AG08395 (cell line): ENCODE measurements at places on chromosomes 16 and 17.

DNA sequence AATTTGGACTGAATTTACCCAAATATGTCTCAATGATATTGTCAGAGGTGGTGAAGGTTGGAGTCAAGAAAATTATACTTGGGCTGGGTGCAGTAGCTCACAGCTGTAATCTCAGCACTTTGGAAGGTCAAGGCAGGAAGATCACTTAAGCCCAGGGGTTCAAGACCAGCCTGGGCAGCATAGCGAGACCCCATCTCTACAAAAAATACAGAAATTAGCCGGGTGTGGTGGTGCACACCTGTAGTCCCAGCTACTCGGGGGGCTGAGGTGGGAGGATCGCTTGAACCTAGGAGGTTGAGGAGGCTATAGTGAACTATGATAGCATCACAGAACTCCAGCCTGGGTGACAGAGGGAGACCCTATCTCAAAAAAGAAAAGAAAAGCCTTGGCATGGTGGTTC, 40.9 kb downstream of the LAT start:
- no peak for DNase-seq

DNA sequence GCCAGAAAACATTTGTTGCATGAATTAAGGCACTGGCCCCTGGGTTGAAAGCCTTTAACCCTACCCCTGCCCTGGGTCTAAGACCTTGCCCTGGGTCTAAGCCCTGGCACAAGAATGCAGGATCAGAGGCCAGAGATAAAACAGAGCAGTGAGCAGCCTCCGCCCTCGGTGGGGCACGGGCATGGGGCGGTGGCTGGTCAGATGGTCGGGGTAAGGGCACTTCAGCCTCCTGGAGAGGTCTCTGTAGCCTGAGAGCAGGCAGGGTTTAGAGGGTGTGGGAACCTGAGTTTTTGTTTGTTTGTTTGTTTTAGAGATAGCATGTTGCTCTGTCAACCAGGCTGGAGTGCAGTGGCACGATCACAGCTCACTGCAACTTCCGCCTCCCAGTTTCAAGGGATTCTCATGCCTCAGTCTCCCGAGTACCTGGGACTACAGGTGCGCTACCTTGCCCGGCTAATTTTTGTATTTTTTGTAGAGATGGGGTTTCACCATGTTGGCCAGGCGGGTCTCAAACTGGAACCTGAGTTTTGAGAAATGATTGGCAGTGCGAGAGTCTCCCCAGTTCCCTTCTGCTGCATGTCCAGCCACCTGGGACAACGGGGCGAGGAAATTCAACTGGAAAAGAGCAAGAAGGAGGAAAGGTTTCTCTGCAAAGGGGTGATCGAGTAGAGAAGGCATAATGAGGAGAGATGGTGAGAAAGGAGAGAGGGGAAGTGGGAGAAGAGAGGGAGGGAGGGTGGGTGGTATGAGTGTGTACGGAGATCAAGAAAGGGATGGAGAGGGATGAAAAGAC, 27.7 kb downstream of the TNS4 start:
- no peak for DNase-seq

GRCh38 chr16:89122322-89122851, 28.7 kb downstream of the ACSF3 start:
- DNase-seq: no peak

DNA sequence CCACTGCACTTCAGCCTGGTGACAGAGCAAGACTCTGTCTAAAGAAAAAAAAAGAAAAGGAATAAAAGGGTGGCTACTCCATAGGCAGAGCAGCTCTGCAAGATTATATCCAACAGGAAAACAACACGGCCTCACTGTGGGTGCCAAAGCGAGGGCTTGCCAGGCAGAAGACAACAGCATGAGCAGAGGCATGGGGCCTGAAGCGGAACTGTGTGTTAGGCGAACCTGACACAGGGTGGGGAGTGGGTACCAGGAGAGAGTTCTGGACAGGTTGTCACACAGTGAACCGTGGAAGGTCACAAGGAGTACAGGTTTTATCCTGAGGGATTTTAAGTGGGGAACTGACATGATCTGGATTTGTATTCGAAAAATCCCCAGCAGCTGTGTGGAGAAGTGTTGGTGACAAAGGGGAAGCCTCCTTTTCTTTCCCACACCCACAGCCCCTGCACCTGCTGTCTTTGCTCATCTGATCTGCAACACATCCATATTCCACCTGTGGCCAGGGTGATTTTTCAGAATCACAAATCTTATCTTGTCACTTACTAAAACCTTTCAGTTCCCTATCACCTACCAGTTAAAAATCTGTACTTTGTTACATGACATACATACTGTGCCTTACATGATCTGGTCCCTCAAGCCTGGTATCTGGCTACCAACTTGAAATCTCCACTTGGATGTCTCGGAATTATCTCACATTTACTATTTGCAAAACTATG, 23.2 kb upstream of the ARHGAP17 start:
- DNase-seq: no peak

DNA sequence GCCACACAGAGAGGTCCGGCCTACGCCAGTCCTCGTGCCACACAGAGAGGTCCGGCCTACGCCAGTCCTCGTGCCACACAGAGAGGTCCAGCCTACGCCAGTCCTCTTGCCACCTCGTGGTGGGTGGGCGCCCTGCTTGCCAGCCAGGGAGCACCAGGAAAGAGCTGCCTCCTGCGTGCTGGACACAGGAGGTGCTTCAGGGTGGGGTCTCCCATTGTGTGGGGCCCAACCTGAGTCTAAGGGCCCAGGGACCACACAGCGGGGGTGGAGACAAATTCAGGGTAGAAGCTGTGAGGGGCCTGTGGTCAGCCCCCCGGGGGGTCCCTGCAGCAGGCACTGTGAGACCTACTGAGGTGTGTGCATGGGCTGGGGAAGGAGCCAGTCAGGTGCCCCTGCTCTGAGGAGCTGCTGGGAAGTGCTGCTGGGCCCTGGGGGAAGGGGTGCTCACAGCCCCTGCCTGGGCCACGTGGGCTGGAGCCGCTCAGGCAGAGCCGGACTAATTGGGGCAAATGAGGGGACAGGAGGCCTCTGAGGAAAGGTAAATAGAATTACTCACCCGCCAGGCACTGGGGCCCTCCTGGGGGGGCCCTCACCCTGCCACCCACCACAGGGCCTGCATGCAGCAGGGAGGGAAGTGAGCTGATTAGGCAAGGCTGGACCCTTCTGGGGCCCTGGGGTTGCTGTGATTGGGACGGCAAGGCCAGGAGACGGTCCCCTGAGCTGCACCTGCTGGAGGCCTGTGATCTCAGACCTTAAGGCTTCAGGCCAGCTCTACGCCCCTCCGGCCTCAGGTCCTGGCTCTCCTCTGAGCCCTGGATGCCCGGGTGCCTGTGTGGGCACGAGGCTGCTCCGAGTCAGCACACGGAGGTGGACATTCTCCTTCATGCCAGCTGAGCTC, 11.0 kb downstream of the GCGR start:
- DNase-seq: no peak

- peak; percentile 88 for DNase-seq
These were observed at the start of gene SLC16A3 for GRCh38 chr17:82228842-82229697. Gene SLC16A3 (plus strand): TSS chr17:82229042. CDS start chr17:82236009, 6,967 bp downstream.

DNA sequence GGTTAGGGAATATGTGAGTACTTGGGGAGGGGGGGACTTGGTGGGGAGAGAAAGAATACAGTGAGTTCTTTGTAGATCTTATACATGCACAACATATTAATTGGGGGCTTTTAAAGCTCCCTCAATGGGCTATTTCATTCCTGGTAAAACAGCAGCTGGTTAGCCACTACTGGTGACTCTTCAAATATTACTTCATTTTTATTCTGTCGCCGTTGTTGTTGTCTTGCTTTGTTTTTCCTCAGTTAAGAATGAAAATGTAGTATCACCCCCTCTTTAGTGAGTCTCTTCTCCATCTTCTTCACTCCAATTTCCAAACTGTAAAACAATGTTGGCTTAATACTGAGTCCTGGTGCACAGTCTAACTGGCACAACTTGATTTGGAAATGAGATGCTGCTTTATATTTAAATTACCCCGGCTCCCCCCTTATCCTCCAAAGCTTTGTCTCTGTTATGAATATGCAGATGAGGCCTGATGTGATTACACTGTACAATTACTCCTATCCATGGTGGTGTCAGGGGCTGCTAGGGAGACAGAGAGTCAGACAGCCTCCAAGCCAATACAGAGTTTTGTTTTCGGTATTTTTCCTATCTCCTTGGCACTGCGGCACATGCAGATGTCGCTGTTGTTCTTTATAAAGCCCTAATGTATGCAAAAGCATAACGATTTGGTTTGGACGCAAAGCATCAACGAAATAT, 256.9 kb upstream of the PMFBP1 start:
- no peak for DNase-seq

GRCh38 chr16:57382535-57383275, 10.4 kb downstream of the CX3CL1 start:
- no peak for DNase-seq

DNA sequence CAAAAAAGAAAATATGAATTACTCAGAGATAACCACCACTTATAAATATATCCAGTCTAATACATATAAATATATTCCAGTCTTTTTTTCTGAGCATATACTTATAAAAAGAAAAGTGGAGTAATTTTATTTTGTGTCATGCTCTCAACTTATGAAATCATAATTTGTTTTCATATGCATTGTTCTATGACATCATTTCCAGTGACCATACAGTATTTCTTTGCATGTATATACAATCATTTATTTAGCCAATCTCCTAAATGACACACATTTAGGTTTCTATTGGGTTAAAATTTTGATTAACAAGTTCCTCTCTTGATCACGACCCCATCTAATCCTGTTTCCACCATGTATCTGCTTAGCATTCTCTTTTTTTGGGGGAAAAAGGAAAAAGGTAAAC, 16.4 kb upstream of the NDEL1 start:
- DNase-seq: no peak

DNA sequence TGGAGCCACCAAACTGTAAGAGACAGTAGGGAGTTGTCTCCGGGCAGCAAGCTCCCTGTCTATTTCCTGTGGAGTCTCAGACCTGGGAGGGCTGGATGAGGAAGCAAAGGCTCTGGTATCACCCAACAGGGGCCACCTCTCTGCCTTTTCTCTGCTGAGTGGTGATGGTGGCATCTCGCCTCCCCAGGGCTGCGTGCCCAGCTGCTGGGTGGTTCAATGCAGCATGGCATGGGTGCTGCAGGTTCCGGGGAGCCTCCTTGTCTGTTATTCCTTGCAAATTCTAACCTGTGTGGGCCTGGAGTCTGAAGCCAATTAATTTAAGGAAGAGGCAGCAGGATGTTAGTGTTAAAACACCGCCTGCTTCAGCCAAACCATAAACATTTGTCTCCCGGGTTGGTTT, 78.2 kb downstream of the CCDC182 start:
- no peak for DNase-seq

DNA sequence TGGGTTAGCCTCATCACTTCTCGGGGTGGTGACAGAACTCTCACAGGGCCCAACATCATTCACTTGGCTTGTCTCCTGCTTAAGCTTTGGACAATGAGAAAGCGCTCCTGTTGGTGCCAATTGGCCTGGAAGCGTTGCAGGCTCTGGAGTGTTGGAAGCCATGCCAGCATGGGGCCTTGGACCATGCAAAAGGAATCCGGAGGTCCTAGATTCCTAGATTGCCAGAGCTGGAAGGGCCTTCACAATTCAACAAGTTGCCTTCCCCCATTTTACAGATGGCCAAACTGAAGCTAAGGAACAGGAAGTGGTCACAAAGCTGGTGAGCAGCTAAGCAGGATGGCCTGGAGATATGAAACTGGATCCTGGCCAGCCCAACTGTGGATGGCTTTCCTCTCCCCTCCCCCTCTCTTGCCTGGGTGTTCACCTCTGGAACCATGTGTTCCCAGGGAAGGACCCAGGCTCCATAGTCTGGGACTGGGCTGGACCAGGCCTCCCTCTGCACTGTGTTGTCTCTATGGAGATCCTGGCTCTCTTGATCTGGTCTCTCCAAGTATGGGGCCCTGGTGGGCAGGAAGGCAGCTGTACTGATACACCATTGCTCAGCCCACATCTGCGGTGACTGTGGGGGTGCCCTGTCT, 6.0 kb upstream of the IGFBP4 start:
- DNase-seq: no peak

DNA sequence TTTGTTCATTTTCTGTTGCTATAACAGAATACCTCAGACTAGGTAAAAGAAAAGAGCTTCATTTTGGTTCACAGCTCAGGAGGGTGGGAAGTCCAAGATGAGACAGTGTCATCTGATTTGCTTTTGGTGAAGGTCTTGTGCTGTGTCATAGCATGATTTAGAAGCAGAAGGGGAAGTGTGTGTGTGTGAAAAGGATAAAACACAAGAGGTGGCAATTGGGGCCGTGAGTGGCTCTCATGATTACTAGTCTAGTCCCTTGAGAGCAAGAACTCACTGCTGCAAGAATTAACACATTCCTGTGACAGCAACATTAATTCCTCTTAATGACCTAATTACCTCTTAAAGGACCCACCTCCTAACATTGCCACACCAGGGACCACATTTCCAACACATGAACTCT, 8.3 kb downstream of the SLC35G3 start:
- no peak for DNase-seq

- no peak for DNase-seq
These were observed 307.5 kb downstream of the MAP2K4 start for GRCh38 chr17:12328204-12328603.

DNA sequence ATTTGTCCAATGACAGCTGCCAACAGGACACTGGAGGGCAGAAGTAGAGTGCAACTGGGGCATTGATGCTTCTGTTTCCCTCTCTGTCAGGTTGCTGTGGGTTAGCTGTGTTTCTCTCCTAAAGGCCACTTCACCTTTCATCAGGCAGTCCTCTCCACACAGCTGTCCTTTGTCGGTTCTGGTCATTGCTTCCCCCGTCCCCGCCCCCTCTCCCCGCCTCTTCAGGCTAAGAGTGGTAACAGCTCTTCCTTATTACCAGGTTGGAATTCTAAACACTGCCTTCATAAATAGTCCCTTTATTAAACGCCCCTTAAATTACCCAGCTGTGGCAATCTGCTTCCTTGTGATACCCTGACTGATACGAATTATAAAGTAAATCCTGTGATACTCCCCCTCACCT, 31.8 kb upstream of the NSRP1 start:
- no peak for DNase-seq

DNA sequence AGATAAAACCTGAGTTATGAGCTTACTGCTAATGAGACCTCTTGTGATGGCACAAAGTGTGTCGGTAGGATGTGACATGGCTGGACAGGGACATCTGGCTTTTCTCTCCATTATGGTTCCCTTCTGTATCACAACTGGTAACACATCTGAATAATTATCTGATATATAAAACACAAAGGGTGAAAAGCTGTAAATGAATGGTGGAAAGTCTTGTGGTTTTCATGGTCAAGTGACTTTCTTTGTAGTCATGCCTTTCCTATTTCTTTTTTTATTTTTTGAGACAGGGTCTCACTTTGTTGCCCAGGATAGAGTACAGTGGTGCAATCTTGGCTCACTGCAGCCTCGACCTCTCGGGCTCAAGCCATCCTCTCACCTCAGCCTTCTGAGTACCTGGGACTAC, 35.3 kb upstream of the ZFHX3 start:
- no peak for DNase-seq

DNA sequence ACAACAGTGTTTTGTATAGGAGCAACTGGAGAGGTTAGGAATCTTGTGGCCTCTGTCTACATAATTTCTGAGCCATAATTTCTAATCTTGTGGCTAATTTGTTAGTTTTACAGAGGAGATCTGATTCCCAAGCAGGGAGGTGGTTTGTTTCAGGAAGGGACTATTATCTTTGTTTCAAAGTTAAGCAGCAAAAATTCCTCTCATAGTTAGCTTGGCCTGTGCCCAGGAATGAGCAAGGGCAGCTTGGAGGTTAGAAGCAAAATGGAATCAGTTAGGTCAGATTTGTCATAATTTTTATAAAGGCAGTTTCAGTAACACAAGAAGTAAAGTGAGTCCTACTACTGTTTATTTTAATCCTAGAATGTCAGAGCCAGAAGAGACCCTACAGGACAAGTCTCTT, 2.0 kb upstream of the RDM1 start:
- DNase-seq: no peak

GRCh38 chr17:73304971-73305812, 6.6 kb downstream of the CDC42EP4 start:
- DNase-seq: peak; percentile 75

GRCh38 chr17:42288803-42289610, 709 bp downstream of the STAT5A start:
- no peak for DNase-seq
